ENCODE measurements at places on chromosomes 7 and 10. TPM values are rescaled to one million over a fixed set of nuclear protein-coding genes. Genes with fewer than 3 reads are reported as not detected.

Gene TRIL
- total RNA-seq = 61.5 TPM

Gene GLRX3
- 124 TPM for total RNA-seq

Gene SLC13A1
- total RNA-seq = not detected

Gene PROSER2
- 7.5 TPM for total RNA-seq

All from neural crest cell (in vitro differentiated cells).